ENCODE measurements at places on chromosomes 1 and 21.

DNA sequence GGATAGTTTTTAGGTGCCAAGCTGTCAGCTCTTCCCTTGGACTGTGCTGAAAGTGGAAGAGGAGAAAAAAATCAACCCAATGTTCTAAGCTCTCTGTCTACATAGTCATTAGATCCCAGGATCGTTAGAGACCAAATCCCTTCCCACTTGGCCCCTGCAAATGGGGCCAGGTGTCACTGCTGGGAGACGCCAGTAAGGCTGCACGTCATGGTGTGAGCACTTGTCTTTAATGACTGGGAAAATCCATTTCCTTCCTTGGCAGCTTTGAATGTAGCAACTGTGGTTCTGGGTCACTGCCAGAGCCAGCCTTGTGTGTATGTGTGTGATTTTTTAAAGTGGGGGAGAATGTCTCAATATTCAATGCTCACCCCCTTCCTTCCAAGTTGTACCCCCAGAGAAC, 59.9 kb downstream of the MAN1C1 start:
- no peak for DNase-seq

DNA sequence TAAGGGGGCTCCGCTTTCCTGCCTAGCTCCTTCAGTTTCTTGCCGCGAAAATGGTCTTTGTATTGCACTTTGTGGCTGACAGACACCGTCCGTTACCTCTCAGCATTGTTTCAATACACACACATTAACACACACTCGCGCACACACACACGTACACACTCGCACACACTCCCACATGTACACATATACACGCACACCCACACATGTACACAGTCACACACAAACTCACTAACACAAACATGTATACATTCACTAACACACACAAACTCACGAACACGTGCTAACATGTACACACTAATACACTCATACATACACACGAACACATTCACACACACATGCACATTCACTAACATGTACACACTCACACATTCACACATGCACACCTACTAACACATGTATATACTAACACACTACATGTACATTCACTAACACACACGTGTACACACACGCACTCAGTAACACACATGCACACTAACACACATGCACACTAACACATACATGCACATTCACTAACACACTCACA, 48.9 kb downstream of the PSMG1 start:
- no peak for DNase-seq

- no peak for DNase-seq
Measured at GRCh38 chr1:31668303-31668883, 23.7 kb upstream of the PEF1 start.

GRCh38 chr1:217493290-217493689, 137.6 kb downstream of the GPATCH2 start:
- no peak for DNase-seq

GRCh38 chr1:51285055-51285454, 45.3 kb downstream of the TTC39A start:
- no peak for DNase-seq

GRCh38 chr1:195580988-195581387, 1027.3 kb downstream of the KCNT2 start:
- no peak for DNase-seq
